ENCODE measurements at places on chromosomes 3 and 15.

DNA sequence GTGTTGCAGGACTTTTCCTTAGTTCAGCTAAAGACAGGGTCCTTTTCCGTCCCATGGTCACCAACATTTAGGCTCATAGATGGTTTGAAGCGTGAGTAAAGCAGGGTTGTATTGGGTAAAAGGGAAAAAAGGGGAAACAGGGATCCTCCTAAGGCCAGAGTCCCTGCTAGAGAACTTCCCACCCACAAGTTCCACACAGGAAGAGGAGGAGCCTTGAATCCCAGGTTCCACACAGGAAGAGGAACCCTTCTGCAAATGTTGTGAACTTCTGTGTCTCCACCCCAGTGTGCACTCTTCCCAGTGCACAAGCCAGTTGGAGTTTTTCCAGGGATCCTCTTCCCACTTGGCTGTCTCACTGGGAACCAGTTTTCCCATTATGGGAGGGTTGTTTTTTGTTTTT, 27.6 kb upstream of the ATP8B4 start:
- no peak for DNase-seq

- no peak for DNase-seq
These were observed 7.5 kb upstream of the PCSK6 start for GRCh38 chr15:101497017-101497416.

DNA sequence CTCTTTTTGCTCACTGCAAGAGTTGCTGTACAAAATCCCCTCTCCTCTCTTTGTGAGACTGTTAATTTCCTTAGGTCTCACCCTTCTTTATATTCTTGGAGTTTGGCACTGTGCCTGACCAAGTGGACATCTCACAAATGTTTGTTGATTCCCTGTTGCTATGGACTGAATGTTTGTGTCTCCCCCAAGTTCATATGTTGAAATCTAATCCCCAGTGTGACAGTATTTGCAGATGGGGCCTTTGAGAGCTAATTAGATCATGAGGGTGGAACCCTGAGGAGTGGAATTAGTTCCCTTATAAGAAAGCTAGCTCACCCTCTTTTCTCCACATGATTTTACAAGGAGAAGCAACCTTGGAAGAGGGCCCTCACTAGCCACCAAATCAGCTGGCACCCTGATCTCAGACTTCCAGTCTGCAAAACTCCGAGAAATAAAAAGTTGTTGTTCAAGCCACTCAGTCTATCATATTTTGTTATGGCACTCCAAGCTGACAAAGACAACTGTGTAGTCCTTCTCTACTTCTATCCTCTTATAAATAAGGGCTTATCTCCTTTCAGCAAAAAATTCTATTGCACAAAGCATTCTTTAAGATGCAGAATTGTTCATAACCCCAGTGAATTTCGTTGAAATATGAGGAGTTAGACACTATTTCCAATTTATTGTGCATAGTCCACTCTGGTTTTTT, 65.5 kb upstream of the NPHP3 start:
- DNase-seq = no peak

- DNase-seq = peak; percentile 86
These were observed 54.0 kb downstream of the NR1D2 start for GRCh38 chr3:23999012-23999641.

GRCh38 chr15:29170521-29170920, 99.1 kb downstream of the NSMCE3 start:
- DNase-seq = no peak

Measured in Karpas-422 (cell line).